ENCODE measurements at places on chromosomes 4 and X.

GRCh38 chr4:119517361-119518229, 111.0 kb downstream of the PDE5A start:
- no peak for DNase-seq

DNA sequence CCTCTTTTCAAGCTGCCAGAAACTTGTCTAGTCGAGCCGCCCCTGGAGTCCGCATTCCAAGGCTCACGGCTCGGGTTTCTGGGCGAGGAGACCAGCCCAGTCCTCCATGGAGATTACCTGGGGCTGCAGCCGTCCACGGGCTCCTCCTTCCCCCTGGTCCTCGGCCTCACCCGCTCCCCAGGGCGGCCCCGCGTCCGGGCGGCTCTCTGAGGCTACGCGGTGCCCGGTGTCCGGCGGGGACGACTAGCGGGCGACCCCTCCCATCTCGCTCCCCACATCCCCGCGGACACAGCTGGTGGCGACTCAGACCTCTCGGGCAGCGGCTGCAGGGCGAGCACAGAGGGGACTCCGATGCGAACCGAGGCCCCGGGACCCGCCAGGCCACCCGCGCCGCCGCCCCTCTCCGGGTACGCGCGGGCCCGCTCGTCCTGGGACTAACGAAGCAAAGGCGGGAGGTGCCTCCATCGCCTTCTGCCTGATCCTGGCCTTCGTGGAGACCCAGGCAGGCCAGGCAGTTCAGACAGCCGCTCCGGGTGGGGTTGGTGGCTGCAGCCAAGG, 159.4 kb downstream of the TRAM1L1 start:
- no peak for DNase-seq

DNA sequence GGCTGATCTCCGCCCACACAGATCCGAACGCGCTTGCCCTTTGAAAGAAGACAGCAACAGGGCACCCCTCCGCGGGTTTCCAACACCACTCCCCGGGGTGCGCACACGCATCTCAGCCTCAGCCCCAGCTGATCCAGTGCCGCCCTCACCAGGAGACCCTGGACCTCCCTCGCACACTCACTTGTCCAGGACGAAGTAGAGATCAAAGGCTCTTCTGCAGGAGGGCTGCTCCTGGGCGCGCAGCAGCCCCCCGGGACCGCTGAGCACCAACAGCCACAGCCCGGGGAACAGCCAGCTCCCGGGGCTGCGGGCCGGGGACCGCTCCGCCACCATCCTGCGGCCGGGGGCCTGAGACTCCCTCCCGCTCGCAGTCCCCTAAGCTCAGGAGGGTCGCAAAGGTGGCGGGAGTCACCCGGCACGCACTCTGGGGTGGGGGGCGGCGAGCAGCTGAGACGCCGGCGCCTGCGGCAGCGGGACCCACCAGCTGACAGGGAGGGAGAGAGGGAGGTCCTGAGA, 743 bp downstream of the ANTXR2 start:
- DNase-seq: no peak

GRCh38 chr4:81081156-81081555, 50.6 kb downstream of the BMP3 start:
- no peak for DNase-seq

DNA sequence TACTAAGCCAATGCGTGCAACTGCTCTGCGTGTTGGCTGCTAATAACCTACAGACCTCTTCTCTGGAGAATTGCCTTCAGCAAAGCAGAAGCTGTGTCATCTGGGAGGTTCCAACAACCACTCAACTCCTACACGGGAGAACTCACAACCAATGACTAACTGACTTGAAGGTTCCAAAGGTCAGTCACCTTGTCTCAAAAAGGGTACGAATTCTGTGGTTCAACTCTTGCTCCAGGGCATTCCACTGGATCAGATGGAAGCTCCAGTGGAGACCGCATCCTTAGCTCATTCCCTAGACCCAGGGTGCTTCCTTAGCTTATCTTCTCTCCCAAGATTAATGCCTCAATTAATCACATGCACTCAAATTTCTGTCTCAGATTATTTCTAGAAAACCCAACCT, 222.7 kb downstream of the CHIC2 start:
- no peak for DNase-seq

Data from NCI-H526 treated with DMSO at 0.1 percent for 48 hours (cell line).